ENCODE measurements at places on chromosomes 5 and 9. TPM values are rescaled to one million over a fixed set of nuclear protein-coding genes. Genes with fewer than 3 reads are reported as not detected.

The SLC6A3 gene
- not detected for total RNA-seq

The TICAM2 gene
- 8.8 TPM for total RNA-seq

The C9orf50 gene
- total RNA-seq, result 0.17 TPM

The ATP6V0E1 gene
- 293 TPM for total RNA-seq

The ABO gene
- total RNA-seq, result not detected

The LECT2 gene
- not detected for total RNA-seq

The DBH gene
- not detected for total RNA-seq

The RPL35 gene
- 2,451 TPM for total RNA-seq

All from fibroblast of lung (primary cell).